Suprapubic skin (tissue), 4 donors: ENCODE measurements at places on chromosomes 12 and 14. TPM values are rescaled to one million over a fixed set of nuclear protein-coding genes. Genes with fewer than 3 reads are reported as not detected.

DNA sequence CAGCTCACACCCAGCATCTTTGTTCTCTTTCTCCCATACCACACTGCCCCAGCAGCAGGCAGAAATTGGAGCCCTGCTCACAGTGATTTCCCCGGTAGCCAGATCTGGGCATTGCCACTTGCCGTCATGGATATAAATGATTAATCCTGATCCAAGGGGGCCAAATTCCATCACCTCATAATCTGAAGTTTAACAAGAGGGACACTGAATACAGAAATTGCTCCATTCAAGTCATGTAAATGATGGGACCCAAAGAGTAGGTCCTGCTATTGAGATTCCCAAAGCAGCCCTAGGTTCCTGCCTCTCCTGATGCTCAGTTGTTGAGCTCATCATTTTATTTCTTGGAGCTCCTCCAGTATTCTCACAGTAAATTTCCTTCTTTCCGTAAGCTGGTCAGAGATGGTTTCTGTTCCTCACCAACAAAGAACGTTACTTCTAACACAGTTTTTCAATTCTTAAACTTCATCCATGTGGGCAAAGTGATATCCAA is 11.7 kb downstream of the ITPR2 start:
- no peak for DNase-seq
- no peaks in the 10 kb centered on the region for H3K27me3 ChIP-seq
- H3K36me3 ChIP-seq, result no peaks in the 10 kb centered on the region
- H3K4me1 ChIP-seq, result peaks cover 5% of the 10 kb centered on the region

- H3K4me3 ChIP-seq, result no peak overlapping the region
- H3K27ac ChIP-seq, result peak overlapping the region; percentile 94
- H3K4me1 ChIP-seq, result peaks cover 47% of the 10 kb centered on the region
- no peaks in the 10 kb centered on the region for H3K27me3 ChIP-seq
- no peak for DNase-seq
These were observed 2.1 kb upstream of the NDRG2 start for GRCh38 chr14:21026988-21027315.

- no peak overlapping the region for H3K27ac ChIP-seq
- peaks cover 8% of the 10 kb centered on the region for H3K27me3 ChIP-seq
- H3K4me3 ChIP-seq, result no peak overlapping the region
- no peaks in the 10 kb centered on the region for H3K36me3 ChIP-seq
These were observed 45.0 kb downstream of the KCNA5 start for GRCh38 chr12:5088586-5089264.

DNA sequence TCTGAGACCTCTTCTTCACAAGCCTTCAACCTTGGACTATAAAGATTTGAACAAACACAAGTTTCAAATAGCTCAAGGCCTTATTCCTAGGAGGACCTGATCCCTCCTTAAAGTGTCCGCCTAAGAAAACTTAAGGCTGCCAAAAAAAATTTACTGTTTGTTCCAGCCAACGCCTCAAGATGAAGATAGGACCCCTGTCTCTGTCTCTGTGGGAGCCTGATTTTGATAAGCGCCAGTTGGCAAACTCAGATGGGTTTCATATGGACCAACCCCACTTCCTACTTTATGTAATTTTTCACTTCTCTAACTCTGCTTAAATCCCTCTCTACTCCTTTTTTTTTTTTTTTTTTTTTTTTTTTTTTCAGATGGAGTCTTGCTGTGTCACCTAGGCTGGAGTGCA is 11.0 kb downstream of the FKBP3 start:
- no peaks in the 10 kb centered on the region for H3K4me1 ChIP-seq
- peaks cover 78% of the 10 kb centered on the region for H3K36me3 ChIP-seq
- no peaks in the 10 kb centered on the region for H3K27me3 ChIP-seq
- no peak for DNase-seq

DNA sequence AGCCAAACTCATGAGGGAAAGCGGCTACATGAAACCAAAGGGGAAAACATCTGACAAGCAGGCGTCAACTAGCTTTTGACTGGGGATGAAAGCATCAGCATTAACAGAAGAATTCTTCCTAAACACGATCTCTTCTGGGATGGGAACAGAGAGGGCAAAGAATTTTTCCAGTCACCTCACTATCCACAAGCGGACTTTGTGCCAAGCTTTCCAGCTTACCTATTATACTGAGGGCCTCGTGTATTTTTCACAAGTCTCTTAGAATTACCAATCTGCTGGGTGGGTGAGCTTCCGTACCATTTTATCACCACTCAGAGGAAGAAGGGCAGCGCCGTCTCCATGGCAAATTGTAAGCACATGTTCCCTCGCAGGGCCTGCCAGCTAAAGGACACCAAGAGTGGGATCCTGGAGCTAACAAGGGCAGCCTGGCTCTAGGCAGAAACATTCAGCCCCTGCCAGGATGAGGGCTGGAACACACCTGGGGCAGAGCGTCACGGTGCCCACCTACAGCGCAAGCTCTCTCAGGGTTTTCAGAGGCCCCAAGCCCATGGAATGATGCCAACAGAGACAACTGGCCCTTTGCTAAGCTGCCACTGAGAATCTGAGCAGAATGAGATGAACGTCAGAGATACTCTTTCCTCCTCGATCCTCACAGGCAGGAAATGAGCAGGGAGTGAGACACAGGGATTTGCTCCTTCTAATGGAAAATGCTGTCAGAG is 74.6 kb downstream of the CHGA start:
- H3K27ac ChIP-seq, result no peak overlapping the region
- peaks cover 6% of the 10 kb centered on the region for H3K4me1 ChIP-seq
- H3K27me3 ChIP-seq, result no peaks in the 10 kb centered on the region
- no peak overlapping the region for H3K4me3 ChIP-seq
- H3K36me3 ChIP-seq, result peaks cover 7% of the 10 kb centered on the region
- no peak for DNase-seq

Gene ASPG
- total RNA-seq, result 29.4 TPM

GRCh38 chr12:59699421-59700152 is 103.8 kb downstream of the SLC16A7 start:
- no peak overlapping the region for H3K27ac ChIP-seq
- H3K4me1 ChIP-seq, result peaks cover 7% of the 10 kb centered on the region
- H3K36me3 ChIP-seq, result no peaks in the 10 kb centered on the region
- H3K4me3 ChIP-seq, result no peak overlapping the region
- no peak for DNase-seq
- no peaks in the 10 kb centered on the region for H3K27me3 ChIP-seq
